Keratinocyte (primary cell): ENCODE measurements at places on chromosomes 16 and 17. TPM values are rescaled to one million over a fixed set of nuclear protein-coding genes. Genes with fewer than 3 reads are reported as not detected.
A peak's percentile ranks its signal among the peaks of the same experiment; 100 is the strongest.

DNA sequence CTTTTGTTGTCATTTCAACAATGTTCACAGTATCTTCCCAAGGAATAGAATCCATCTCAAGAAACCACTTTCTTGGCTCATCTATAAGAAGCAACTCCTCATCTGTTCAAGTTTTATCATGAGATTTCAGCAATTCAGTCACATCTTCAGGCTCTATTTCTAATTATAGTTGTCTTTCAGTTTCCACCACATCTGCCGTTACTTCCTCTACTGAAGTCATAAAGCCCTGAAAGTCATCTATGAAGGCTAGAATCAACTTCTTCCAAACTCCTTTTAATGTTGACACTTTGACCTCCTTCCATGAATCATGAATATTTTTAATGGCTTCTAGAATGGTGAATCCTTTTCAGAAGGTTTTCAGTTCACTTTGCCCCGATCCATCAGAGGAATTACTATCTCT, 102.1 kb downstream of the CDH13 start:
- DNase-seq = no peak
- H3K27me3 ChIP-seq = no peaks in the 10 kb centered on the region
- H3K4me3 ChIP-seq = no peak overlapping the region
- H3K27ac ChIP-seq = no peak overlapping the region
- no peaks in the 10 kb centered on the region for H3K4me1 ChIP-seq
- H3K36me3 ChIP-seq = peaks cover 2% of the 10 kb centered on the region

GRCh38 chr17:19269106-19269505, 31.9 kb downstream of the EPN2 start:
- peaks cover 3% of the 10 kb centered on the region for H3K36me3 ChIP-seq
- H3K27me3 ChIP-seq = no peaks in the 10 kb centered on the region
- H3K4me1 ChIP-seq = peaks cover 2% of the 10 kb centered on the region
- no peak overlapping the region for H3K4me3 ChIP-seq
- DNase-seq = no peak

DNA sequence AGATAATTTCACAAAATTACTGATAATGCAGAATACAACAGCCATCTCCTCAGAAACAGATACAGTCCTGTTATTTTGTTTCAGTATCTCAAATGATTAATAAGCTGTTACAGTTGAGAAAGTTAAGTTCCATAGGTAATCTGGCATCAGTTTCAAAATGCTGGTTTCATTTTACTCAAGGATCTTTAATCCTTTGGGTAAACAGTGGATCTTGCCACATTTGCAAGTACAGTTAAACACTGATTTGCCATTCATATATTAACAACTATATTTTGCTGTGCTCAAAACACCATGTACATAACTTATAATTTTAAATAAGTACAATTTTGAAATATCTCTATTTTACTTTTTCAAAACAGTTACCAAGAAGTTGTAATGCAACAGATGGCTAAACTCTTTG, 31.2 kb downstream of the RPGRIP1L start:
- H3K4me1 ChIP-seq = no peaks in the 10 kb centered on the region
- no peak overlapping the region for H3K27ac ChIP-seq
- H3K36me3 ChIP-seq = no peaks in the 10 kb centered on the region
- H3K27me3 ChIP-seq = no peaks in the 10 kb centered on the region
- no peak for DNase-seq
- H3K4me3 ChIP-seq = no peak overlapping the region

- peaks cover 4% of the 10 kb centered on the region for H3K36me3 ChIP-seq
- no peaks in the 10 kb centered on the region for H3K27me3 ChIP-seq
- no peak for DNase-seq
- H3K4me3 ChIP-seq = no peak overlapping the region
These were observed 54.5 kb downstream of the PAFAH1B1 start for GRCh38 chr17:2647957-2648356.

DNA sequence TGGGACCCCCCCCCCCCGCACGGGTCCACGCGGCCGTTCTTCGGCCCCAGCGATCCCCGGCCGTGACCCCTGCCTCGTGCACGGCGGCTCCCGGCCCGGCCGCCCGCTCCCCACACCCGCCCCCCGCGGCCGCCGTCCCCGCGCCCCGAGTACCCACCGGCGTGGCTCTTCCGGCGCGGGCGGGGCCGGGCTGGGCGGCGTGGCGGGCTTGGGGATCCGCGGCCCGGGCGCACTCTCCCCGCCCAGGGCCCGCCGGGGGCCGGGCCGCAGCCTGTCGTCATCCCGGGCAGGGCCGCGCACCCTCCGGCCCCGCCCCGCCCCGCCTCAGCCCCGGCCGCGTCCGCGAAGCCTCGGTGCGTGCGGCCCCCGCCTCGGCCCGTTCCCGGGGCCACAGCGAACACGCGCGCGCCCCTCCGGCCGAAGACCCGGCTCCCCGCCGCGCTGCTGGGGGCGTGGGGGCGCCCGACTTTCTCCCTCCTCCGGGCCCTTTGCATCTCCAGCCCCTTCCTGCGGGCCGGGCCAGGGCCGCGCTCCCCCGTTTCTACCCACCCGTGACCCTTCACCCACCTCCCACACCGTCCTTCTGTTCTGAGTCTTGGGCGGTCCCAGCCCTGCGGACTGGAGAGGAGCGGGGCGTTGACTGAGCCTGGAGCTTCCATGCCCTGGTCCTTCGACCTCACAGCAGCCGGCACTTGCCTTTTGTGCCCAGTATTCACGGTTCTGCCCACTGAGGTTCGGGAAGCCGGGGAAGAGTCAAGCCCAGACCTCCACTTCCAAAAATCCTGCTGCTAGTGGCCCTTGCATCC, 840 bp downstream of the MYO1C start:
- no peak for DNase-seq
- H3K4me1 ChIP-seq = peaks cover 39% of the 10 kb centered on the region
- no peaks in the 10 kb centered on the region for H3K27me3 ChIP-seq
- H3K4me3 ChIP-seq = peak overlapping the region; percentile 80
- H3K27ac ChIP-seq = peak overlapping the region; percentile 49

DNA sequence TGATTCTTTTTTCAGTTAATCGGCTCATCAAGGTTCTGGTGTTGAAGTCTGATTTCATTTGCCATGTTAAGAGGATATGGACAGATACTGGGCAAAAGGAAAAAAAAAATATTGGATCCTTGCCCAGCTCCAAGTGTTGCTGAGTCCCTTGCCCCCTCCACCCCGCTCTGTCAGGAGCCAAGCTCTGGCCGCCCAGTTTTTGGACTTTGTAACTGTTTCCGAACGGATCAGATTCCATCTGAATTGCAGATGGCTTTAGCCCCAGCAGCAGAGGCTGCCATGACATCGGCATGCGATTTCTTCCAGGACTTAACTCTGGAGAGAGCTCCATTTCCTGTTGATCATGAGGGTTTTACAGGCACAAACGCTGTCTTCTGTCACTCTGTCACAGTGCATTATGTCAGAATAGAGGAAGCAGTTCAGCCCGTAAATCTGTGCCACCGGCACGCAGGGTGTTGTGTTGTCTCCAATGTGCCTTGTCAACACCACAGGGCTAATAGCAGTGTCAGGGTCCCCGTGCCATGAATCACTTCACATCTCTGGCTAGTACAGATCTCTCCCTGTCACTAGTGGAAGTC, 615.6 kb downstream of the MAF start:
- H3K27ac ChIP-seq = no peak overlapping the region
- H3K27me3 ChIP-seq = no peaks in the 10 kb centered on the region
- no peak for DNase-seq
- H3K4me1 ChIP-seq = peaks cover 16% of the 10 kb centered on the region
- H3K36me3 ChIP-seq = no peaks in the 10 kb centered on the region
- no peak overlapping the region for H3K4me3 ChIP-seq

DNA sequence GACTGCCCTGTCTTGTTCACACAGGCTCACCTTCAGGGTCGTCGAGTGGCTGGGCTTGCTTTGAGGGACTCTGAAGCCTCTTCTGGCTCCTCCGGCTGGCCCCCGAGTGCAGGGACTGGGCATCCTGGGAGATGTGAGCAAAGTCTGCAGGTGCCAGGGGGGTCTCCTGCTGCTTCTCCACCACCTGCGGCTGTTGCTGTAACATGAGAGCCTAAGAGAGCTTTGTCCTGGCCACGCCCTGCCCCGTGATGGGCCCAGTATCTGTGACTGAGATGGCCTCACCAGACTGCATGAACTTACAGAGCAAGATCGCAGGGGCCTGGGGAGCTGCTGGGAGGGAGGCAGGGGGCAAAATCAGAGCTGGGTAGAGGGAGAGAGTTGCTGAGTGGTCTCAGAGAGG, 12.5 kb downstream of the ERN2 start:
- H3K27ac ChIP-seq = no peak overlapping the region
- peaks cover 4% of the 10 kb centered on the region for H3K27me3 ChIP-seq
- H3K4me3 ChIP-seq = no peak overlapping the region
- no peak for DNase-seq

The TMEM132E gene
- polyA plus RNA-seq = not detected in 3 replicates

The TMED6 gene
- polyA plus RNA-seq = 0.09 to 0.22 TPM in 2 of 3 replicates, not detected in the other

The ATP1B2 gene
- not detected in 3 replicates for polyA plus RNA-seq

The CTRB1 gene
- not detected in 3 replicates for polyA plus RNA-seq

The DRC3 gene
- polyA plus RNA-seq = 0.42 to 0.80 TPM (median 0.69 TPM) in 3 replicates

The SLC25A19 gene
- polyA plus RNA-seq = 7.0 to 8.7 TPM (median 8.3 TPM) in 3 replicates

The RAB11FIP4 gene
- polyA plus RNA-seq = 9.1 to 9.3 TPM (median 9.2 TPM) in 3 replicates

The PYCARD gene
- polyA plus RNA-seq = 46.4 to 84.9 TPM (median 58.1 TPM) in 3 replicates

The CCL17 gene
- not detected in 3 replicates for polyA plus RNA-seq

The SDR42E2 gene
- polyA plus RNA-seq = not detected in 3 replicates
